ENCODE measurements at places on chromosomes 12 and 14. TPM values are rescaled to one million over a fixed set of nuclear protein-coding genes. Genes with fewer than 3 reads are reported as not detected.

The ATL1 gene
- total RNA-seq = 12.2 TPM

The BHLHE41 gene
- total RNA-seq = 0.72 TPM

The MTHFD1 gene
- 64.9 TPM for total RNA-seq

The DHH gene
- under 0.01 TPM for total RNA-seq

The SOX5 gene
- total RNA-seq = 11.9 TPM

The ZCCHC8 gene
- total RNA-seq = 11.4 TPM

The EPYC gene
- not detected for total RNA-seq

The OR4E2 gene
- not detected for total RNA-seq

The MANSC1 gene
- total RNA-seq = 1.1 TPM

The C12orf56 gene
- total RNA-seq = not detected

The KRT83 gene
- not detected for total RNA-seq

The KCNH5 gene
- total RNA-seq = under 0.01 TPM

The FOXJ2 gene
- total RNA-seq = 3.9 TPM

The SLC25A21 gene
- total RNA-seq = 0.90 TPM

Measured in IMR-90 (cell line).